ENCODE measurements at places on chromosomes 7 and 10. TPM values are rescaled to one million over a fixed set of nuclear protein-coding genes. Genes with fewer than 3 reads are reported as not detected.

GRCh38 chr7:102068846-102069245 is 217.8 kb upstream of the SH2B2 start:
- DNase-seq: no peak

DNA sequence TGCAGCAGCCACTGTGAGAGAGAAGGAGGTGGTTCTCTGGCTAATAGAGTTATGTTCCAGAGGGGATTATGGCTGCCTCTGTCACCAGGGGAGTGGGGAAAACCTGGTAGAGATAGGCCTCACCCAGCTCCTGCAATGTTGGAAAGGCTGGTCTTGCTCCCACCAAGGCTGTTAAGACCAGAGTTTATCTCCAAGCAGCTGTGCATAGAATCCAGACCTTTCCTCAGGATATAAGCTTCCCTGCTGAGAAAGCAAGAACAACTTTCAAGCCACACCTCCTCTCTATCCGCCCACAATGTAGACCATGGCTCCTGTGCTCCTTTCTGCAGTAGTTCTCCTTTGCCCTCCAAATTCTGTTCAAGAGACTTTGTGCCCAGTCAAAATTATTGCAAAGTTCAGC is 1375.4 kb downstream of the REEP3 start:
- DNase-seq: no peak

- no peak for DNase-seq
These were observed 714.5 kb upstream of the POT1 start for GRCh38 chr7:125644109-125644508.

DNA sequence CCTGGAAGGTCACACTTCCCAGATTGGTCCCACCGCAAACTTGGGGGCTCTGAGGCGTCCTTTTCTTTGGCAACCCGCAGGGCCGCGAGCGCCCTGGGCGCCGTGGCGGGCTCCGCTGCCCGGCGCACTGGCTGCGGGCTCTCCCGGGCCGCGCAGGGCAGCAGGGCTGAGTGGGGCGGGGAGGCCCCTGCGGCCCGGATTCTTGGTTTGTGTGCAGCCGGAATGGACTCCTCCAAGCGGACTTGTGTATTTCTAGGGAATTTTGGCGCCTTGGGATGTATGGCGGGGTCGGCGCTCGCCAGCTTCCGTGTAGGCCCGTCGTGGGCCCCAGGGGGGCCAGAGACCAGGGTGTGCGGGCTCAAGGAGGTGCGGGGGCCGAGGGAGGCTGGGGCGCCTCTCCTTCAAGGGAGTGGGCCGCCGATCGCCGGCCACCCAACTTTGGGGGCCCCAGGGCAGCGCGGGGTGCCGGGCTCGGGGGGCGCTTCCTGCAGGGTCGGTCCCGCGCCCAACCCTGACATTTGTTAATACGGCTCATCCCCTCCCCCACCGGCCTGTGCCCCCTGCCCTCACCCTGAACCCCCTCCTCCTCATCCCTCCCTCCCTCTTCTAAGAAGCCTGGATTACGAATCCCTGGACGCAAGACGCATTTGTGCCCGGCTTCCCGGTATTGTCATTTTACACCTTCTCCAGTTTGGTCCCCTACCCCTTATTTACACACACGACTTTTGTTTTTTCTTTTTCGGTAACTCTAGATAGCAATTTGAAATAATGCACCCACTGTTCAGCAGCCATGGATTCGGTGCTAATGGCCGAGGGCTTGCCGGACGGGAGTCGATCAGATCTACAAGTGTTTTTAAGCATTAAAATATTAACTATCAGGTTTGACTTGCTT is 2.5 kb downstream of the TCF7L2 start:
- peak; percentile 41 for DNase-seq

The CACNB2 gene
- 3.3 TPM for total RNA-seq

The ATOH7 gene
- total RNA-seq: not detected

DNA sequence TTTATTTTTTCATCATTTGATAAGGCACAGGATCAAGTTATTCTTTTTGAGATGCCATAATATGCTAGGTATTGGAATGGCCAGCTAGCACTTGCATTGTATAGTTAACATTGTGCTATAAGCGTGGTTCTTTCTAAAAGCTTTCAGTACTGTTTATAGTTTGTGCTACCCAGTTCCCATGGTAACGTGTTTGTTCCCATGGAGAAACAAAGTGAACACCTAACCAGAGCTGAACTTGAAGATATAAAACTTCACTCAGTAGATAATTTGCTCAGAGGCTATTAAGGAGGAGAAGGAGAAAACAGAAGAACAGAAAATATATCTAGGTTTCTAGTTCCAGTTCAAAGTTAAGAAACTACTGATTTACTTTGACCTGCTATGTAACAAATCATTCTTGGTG is 23.6 kb upstream of the ITGB8 start:
- DNase-seq: no peak

DNA sequence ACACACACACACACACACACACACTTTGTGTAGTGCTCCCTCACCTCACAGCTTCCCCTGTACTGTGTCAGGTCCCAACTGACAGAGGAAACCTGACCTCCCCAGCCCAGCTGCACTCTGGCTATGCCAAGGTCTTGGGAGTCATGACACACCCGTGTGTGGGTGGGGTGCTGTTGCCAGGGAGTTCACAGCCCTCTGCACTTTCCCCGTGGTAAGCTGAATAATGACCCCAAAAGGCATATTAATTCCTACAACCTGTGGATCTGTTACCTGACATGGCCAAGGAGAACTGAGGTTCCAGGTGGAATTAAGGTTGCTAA is 8.9 kb upstream of the NANOS1 start:
- peak; percentile 75 for DNase-seq

All from MCF 10A (cell line).